Fibroblast of the aortic adventitia (primary cell): ENCODE measurements at places on chromosomes 3 and 15.

- DNase-seq: no peak
Observed at GRCh38 chr3:9179826-9180763, 69.4 kb downstream of the SRGAP3 start.

GRCh38 chr15:101637516-101637915 lies 14.7 kb downstream of the TM2D3 start:
- no peak for DNase-seq

DNA sequence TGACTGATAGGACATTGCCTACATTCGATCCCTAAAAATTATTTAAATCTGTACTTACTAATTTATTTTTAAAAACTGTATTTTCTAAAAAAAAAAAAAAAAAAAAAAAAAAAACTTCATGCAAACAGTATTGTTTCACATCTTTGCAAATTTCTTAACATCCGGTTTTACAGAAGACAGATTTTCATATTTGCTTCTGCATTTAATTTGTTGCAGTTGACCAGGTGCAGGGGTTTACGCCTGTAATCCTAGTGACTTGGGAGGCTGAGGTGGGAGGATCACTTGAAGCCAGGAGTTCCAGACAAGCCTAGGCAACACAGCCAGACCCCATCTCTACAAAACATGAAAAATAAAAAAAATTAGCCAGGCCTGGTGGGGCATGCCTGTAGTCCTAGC lies 6.4 kb upstream of the NFKBIZ start:
- DNase-seq: no peak

DNA sequence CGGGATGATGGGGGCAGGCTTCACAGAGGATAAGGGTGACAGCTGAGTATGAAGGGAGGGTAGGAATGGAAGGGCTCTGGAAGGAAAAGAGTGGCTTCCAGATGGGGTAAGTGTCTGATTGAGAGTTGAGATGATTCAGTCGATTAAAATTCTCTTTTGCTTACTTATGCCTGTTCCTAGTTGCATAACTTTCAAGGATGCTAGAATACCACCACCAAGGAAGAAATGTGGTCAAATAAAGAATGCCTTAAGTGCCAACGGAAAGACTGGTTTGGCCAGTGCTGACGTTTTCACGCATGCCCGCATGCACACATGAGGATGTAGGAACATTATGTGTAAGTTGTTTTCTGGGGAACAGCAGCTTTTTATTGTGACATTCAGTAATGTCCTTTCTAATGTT lies 263.4 kb upstream of the WNT5A start:
- DNase-seq: no peak

GRCh38 chr15:31467361-31467760 lies 140.7 kb downstream of the KLF13 start:
- DNase-seq: no peak

GRCh38 chr15:56919031-56919608 lies 676 bp downstream of the TCF12 start:
- DNase-seq: peak; percentile 67

GRCh38 chr3:64873400-64873799 lies 185.6 kb upstream of the ADAMTS9 start:
- no peak for DNase-seq
